ENCODE measurements at places on chromosomes 6 and 20.

- no peaks in the 10 kb centered on the region for H3K4me1 ChIP-seq
- no peaks in the 10 kb centered on the region for H3K27me3 ChIP-seq
- no peak overlapping the region for H3K27ac ChIP-seq
These were observed 36.4 kb downstream of the C20orf203 start for GRCh38 chr20:32637311-32637710.

- H3K4me1 ChIP-seq = no peaks in the 10 kb centered on the region
- no peak overlapping the region for H3K4me3 ChIP-seq
- no peaks in the 10 kb centered on the region for H3K27me3 ChIP-seq
- DNase-seq = no peak
- no peak overlapping the region for H3K27ac ChIP-seq
These were observed 654.2 kb upstream of the MAP3K7 start for GRCh38 chr6:91240878-91241603.

DNA sequence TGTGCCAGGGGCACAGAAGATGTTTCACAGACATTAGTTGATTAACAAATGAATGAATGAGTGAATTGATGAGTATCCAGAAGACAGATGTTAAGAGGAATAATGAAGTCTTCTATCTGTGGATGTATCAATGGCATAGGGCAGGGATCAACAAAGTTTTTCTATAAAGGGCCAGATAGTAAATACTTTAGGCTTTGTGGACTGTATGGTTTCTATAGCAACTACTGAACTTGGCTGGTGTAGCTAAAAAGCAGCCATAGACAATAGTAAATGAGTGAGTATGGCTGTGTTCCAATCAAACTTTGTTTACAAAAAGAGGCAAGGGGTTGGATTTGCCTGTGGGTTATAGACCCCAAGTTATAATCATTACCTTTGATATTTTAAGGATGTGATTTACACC lies 144.0 kb downstream of the PRL start:
- H3K36me3 ChIP-seq = no peaks in the 10 kb centered on the region
- no peak for DNase-seq
- no peak overlapping the region for H3K27ac ChIP-seq
- no peak overlapping the region for H3K4me3 ChIP-seq

DNA sequence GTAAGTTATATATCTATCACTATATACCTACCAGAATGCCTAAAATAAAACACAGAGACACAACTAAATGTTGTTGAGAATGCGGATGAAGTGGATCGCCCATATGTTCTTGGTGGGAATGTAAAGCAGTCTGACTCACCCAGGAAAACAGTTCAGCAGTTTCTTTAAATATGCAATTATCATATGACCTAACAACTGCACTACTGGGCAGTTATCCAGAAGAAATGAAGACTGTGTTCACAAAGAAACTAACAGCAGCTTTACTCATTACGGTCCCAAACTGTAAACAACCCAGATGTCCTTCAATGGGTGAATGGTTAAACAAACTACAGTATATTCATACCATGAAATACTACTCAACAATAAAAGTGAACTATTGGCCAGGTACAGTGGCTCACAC lies 14.3 kb upstream of the ZC3H12D start:
- no peak overlapping the region for H3K27ac ChIP-seq
- H3K4me1 ChIP-seq = 0 out of 2 replicates have a peak, but pooled peaks cover 13% of the 10 kb centered on the region
- H3K36me3 ChIP-seq = peaks cover 1% of the 10 kb centered on the region
- H3K4me3 ChIP-seq = no peak overlapping the region

DNA sequence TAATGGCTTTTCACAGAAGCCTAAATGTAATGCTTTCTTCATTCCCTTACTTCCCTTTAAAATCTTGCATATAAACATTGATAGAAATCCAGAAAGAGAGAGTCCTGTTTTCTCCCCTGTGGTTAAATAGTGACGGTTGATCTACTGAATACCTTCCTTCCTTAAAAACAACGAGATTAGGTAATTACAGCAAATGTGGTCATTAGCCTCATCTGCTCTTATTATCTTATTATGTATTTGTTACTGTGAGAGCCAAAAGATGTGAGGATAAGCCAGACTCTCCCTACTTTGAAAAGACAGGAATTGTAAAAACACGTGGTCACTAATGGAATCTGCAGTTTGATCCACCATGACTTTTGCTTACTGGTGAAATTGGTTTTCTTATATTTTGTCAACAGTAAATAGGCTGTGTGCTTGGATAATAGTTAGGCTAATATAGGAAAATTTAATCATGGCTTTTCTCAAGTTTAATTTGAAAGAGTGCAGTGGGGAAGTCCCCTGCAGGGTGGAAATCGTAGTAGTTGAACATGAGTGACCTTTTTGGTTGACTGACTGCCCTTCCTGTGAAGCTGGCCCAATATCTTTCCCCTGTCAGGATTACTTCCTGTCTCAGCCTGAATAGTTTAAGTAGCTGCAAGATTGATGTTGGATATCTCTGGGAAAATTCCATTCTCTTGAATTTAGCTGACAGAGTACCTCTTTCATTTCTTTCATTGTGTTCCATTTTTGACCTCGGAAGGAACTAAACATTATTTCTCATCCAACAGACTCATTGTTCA lies 62.8 kb downstream of the JARID2 start:
- peak overlapping the region; percentile 19 for H3K27ac ChIP-seq
- H3K4me3 ChIP-seq = no peak overlapping the region

Measured in GM23248 (cell line).